NCI-H345 (cell line): ENCODE measurements at places on chromosomes 11 and 22.

DNA sequence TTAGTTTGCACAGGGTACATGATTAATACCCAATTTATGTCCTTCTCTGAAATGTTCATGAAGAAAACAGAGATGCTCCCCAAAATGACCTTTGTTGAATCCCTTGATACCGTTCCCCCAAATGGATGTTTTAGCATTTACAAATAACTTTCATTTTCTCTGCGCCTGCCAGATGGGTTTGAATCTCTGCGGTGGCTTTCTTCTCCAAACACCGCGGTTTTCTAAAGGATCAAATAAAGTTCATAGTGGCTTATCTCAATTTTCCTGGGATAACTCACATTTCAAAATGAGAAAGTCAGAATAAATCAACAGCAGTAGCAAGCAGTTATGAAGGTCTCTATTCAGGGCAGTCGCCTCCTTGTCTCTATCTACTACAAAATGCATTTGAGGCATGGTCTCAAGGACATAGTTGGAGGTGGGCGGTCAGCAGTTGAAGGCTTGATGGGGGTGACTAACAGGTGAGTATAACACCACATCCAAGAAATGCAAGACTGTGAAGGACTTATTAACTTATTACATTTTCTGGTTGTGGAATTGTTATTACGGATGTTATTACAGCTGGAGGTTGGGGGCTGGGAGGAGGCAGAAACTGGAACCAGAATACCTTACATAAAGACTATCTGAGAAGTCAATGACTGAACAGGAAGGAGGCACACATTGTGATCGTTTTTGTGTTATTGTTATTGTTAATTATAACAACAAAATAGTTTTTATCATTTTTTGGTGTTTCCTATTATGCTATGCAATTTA, 1513.3 kb downstream of the FAM181B start:
- DNase-seq = no peak

DNA sequence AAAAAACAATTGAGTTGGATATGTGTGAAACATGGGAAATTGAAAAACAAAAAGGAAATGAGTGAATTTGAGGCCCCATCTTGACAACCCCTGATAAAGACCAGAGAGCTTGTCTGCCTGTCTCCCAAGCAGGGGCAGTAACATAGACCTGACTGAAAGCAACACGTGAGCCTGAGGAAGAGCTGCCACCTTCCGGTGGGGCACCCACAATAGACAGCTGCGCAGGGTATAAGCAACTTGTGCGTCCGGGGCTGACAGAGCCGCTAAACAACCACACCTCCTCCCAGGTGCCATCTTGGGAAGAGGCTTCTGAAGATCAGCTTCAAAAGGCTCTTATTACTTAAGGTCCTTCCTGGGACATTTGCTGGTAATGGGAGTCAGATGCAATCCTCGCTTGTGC, 166.8 kb downstream of the NTM start:
- DNase-seq = no peak

GRCh38 chr11:10205928-10206327, 88.1 kb downstream of the SBF2 start:
- DNase-seq = no peak

- DNase-seq = no peak
Measured at GRCh38 chr11:30018495-30018894, 1.7 kb upstream of the KCNA4 start.

GRCh38 chr22:50519151-50519550, 6.2 kb downstream of the SCO2 start:
- no peak for DNase-seq

DNA sequence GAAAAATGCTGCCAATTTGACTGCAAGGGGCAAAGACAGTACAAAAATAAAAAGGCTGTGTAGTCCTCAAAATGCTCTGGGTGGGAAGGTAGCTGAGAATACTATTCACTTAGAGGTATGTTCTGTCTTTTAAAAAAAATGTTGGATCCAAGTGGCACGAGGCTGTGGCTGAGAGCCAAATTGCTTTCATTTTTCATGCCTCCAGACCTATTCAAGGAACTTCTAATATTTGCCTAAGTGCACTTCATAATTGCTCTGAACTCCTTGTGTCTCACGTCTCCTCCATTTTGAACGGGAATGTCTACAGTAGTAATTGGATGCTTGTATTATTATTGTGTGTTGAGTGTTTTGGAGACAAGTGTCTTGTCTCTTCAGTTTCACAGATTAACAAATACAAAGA, 19.1 kb upstream of the SLC22A25 start:
- DNase-seq = no peak

GRCh38 chr11:114131461-114131864, 72.0 kb downstream of the ZBTB16 start:
- no peak for DNase-seq
